Activated CD4-positive, alpha-beta T cell treated with anti-CD3 and anti-CD28 coated beads, Interleukin-2, amount 10 ng/mL, durations not matched to agents 7 days and 5 days (primary cell): ENCODE measurements at places on chromosomes 1 and 21. TPM values are rescaled to one million over a fixed set of nuclear protein-coding genes. Genes with fewer than 3 reads are reported as not detected.

- no peak for DNase-seq
These were observed 37.9 kb downstream of the WDR3 start for GRCh38 chr1:117967477-117967876.

DNA sequence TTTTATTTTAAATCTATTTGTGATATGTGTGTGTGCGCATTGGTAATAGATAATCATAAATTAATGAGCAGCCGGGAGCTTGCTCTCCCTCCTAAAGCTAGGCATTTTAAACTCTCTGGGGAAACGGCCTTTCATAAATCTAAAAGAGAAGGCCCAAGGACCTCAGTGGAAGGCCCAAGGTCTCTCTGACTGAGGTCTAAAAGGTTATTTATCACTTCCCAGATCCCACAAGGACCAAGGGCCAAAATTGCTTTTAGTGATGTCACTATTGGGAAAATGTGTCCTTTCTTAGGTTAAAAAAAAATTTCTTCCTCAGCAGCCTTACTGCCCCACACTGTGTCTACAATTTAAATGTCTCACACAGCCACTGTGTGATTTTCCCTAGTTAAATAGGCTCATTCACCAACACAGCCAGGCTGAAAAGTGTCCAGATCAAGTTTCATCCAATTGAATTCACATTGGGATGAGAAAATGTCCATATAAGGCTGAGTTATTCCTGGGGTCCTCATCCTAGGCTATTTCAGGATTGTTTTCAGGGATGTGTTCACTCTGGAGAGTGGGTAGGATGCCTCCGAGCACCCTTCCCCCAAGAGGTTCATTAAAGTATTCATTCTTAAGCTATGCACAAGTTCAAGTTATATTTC, 46.1 kb downstream of the SLC44A3 start:
- DNase-seq = no peak

- no peak for DNase-seq
These were observed 82.6 kb upstream of the EDEM3 start for GRCh38 chr1:184836934-184837895.

GRCh38 chr1:71908303-71908702, 374.0 kb downstream of the NEGR1 start:
- no peak for DNase-seq

- no peak for DNase-seq
These were observed 1044.1 kb upstream of the B3GALT2 start for GRCh38 chr1:194230351-194231144.

DNA sequence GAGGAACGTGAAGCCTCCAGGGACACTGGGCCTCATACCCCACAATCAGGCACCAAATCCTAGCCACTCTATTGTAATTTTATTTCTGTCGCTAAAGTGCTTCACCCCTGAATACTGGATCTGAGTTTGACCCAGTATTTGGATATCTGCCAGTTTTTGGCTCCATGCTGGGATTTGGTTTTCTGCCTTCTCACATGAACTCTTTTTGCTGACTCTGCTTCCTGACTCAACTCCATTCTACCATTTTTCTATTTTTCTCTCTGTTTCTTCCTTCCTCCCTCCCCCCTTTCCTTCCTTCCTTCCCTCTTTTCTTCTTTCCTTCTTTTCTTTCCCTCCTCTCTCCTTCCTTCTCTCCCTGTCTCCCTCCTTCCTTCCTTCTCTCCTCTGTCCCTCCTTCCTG, 151.3 kb upstream of the GJB5 start:
- DNase-seq = no peak

GRCh38 chr1:180572760-180573159, 14.0 kb downstream of the OVAAL start:
- DNase-seq = no peak

DNA sequence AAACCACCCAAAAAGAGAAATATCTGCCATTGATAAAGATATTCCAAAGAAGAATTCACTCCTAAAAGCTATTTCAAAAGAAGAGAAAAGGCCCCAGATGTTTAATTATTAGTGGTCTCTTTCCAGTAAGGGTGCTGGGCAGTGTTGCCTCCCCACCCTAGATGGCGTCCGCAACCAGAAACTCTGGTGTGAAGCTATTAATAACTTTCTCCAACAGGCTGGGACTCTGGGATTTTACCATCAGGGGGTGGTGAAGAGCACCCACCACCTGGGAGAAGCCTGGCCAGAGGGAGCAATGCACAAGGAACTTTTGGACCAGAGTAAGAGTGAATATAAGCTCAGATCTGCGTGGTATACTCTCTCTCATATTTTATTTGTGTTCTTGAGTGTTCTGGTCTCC, 115.4 kb upstream of the TIAM1 start:
- no peak for DNase-seq

DNA sequence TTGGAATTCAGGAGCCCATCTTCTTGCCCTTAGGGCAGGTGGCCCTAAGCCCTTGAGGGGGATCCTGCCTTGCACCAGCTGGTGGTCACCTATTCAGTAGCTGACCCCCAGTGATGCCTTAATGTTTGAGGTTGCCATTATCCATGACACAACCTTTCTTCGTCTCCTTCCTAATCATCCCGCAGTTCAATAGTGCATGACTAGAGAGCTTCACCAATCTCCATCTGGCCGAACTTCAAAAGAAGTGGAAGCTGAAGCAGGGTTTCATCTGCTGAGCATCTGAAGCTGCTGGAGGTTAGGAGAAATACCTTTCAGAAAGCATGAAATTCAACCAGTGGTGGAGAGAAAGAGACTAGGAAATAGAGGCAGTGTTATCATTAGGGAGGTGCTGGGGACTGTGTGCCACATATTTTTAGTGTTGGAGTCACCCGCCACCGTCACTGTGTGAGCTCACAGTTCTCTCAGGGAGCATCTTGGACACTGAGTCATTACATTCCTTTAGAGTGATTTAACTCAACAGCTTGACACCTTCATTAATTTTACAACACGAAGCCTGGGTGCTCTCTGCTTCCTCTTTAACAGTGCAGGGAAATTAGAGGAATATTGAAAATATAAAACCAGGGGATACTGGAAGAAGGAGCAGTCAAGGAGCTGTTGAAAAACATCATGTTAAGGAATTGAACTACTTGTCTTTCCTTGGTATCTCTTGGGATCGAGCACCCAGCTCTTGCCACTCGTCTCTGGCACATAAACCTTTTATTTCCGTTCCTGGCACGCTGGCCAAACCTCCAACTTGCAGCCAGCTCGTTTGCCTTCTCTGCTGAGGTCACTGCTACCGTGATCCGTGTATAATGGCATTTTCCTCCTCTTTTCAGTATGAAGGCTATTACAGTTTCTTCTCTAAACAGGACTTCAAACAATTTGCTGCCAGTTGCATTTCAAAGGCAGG, 53.6 kb downstream of the PEX14 start:
- no peak for DNase-seq

- DNase-seq = peak; percentile 72
These were observed 18.3 kb downstream of the PPT1 start for GRCh38 chr1:40078512-40079333.

GRCh38 chr21:46368533-46369285, 44.8 kb downstream of the PCNT start:
- peak; percentile 59 for DNase-seq

DNA sequence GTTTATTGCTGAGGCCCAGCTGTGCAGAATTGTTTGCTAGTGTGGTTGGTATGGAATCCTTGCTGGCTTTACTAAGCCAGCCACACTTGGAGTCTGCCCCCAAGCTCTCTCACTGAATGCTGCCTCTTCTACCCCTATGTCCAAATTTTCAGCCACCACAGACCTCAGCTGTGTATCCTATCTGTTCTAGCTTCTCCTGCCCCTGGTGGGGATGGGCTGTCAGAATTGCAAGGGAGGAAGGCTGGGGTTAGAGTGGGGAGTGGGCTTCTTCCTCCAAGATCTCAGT, 4.4 kb downstream of the NHLH1 start:
- DNase-seq = no peak

DNA sequence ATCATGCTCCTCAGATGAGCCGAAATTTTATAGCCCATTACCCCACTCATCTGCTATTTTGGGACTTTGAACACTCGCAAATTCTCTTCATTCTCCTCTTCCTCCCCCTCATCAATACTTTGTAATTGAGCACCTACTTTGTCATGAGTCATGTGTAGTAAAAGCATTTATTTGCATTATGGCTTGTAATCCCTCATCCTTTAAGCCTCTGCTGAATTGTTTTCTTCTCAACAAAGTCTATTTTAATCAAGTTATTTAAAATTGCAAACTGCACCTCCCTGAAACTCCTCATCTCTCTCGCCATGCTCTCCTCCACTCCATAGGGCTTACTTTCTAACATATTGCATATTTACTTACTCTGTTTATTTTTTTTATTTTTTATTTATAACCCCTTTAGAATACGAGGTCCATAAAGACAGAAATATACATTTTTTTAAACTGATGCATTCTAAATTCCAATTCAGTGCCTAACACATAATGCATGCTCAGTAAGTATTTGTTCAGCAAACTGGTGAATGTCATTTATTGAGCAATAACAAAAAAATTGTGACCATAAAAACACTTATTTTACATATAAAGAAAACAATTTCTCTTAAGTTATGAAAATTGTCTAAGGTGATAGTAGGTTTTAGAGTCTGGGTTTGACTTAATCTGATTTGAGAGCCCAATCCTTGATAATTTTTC, 161.7 kb downstream of the FASLG start:
- DNase-seq = no peak

DNA sequence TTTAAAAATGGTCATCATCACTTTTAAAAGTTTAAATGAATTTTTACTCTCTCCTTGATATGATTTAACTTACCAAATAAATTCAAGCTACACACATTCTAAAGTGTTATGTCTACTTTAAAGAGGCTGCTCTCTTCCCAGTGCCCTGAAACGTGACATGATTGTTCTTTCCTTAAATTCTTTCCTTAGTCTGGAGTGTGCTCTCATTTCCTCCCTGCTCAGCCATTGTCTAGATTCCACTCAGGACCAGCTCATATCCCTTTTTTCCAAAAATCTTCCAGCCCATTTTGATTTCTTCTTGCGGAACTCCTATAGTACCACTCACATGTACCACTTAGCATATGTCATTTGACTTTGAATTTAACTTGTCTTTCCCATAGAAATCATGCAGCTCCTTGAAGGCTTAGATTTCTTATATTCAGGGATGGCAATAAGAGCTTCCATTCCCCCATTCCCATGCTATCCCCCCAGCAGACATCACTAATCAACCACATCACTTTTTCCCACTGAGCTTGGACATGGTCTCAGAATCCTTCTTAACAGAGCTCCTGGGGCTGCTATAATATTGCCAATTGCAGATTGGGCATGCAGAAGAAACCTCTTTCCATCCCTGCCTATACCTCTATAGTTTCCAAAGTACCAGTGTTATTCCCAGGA, 54.7 kb upstream of the ITPKB start:
- no peak for DNase-seq

DNA sequence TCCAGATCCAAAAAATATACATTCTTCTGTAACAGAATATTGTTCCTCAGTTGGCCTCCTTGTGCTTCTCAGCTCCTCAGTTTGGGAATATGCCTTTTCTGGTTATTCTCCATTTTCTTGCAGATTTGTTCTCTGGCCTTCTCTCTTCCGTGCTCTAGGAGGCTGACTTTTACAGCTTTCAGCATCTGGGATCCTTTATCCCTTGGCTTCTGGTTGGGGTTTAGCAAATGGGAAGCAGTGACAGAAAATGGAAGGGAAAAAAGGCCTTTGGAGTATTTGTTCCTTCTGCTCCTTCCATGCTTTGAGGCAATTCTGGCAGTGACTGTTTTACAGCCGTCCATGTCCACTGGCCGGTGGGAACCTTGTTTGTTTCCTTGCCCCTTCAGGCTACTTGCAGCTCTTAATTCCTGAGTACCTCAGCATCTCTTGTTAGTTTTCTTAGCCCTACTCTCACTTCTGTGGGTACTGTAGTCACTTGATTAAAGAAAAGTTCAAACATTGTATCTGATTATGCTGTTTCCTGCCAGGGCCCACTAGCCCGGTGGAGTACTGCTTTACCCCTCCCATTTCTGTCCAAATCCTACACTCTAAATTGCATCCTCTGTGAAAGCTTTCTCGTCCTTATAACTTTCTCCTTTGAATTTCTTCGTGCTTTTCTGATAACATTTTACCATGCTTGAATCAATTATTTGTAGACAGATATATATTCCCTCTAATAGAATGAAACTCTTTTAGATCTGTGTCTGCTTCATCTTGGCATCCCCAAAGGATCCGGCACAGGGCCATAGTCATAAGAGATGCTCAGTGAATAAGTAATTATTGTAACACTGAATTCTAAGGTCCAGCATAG, 118.2 kb downstream of the OSBPL9 start:
- DNase-seq = peak; percentile 16

GRCh38 chr1:209383907-209384709, 199.4 kb upstream of the CAMK1G start:
- DNase-seq = no peak

DNA sequence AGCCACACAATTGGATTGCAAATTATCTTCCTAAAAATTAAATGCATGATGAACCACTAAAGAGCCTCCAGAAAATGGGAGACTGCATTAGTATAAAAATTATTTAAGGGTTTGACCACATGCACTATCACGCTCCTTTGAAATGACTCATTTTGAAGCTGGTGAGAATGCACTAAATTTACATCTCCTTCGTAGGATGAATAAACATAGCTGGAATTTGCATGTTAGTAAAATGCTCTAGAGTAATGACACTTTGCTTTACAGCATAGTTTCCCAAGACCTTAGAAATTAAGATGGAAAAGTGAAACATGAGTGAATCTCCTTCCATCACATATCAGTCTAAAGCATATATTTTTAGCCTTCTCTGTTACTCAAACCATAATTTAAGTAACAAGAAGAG, 2.4 kb downstream of the PLPPR4 start:
- no peak for DNase-seq

GRCh38 chr1:227038401-227038800, 98.3 kb downstream of the COQ8A start:
- no peak for DNase-seq

DNA sequence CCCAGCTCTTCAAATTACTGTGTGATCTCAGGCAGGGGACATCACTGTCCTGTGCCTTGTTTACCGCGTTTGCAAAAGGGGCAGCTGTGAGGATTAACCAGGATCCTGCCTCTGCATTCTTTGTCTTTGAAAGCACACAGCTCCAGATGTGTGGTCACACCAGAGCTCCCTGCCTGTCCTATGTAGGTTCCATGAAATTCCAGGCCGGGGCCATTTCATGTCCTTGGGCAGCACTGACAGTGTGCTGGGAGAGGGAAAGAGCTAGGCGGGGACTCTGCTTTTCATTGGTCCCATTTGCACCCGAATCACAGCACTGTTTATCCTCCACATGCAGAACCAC, 42.2 kb upstream of the SELENON start:
- DNase-seq = no peak

Gene CFAP126
- not detected for total RNA-seq

Gene FAM72D
- 17.0 TPM for total RNA-seq

Gene DRAXIN
- total RNA-seq = 0.62 TPM

Gene KLHDC8A
- not detected for total RNA-seq

Gene RXFP4
- total RNA-seq = not detected

Gene SPRR4
- total RNA-seq = not detected

Gene PLPPR5
- total RNA-seq = not detected

Gene DISP1
- total RNA-seq = 2.3 TPM
